ENCODE measurements at places on chromosomes 7 and 10.

DNA sequence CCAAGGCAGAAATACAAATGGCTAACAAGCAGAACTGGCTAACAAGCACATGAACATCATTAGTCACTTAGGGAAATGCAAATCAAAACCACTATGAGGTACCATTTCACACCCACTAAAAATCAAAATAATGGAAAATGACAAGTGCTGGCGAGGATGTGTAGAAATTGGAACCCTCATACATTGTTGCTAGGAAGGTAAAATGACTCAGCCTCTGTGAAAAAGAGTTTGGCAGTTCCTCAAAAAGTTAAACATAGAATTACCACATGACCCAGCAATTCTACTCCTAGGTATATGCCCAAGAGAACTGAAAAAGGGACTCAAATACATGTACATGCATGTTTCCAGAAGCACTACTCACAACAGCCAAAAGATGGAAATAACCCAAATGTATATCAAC lies 52.8 kb upstream of the ANAPC16 start:
- DNase-seq = no peak

DNA sequence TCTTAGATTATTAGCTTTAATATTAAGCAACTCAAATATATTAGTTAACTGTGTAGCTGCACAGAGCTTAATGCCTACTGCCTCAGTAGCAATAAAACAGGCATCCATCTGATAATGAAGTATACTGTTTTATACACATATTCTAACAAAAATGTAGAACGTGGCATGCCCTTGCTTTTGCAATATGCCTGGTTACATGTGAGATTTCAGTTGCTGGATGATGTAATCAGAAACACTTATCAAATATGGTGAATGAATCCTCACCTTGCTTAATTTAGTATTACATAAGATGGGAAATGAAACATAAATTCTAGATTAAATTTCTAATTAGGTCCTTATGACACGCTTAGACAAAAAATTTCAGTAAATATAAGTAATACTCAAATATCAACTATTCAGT lies 8.0 kb downstream of the DNAJC1 start:
- DNase-seq = no peak

DNA sequence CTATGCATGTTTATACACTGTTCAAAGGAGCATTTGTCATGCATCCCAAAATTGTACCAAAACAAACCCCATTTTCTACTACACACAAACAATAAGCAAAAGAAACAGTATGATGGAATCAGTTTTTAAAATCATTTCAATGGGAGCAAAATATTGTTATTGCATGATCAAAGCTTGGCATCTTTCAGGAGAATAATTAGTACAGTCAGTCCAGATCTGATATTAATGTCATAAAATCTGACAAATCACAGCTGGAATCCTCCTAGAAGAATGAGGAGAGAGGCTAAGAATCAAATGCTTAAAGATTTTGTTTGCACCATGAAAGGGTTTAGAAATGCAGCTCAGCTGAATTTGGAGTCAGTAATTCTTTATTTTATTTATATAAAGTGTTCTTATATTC lies 229.7 kb upstream of the SEMA3E start:
- no peak for DNase-seq

- DNase-seq = no peak
Observed at GRCh38 chr7:48638041-48638440, 286.3 kb upstream of the CDC14C start.

GRCh38 chr10:75111907-75112679 lies 637 bp downstream of the SAMD8 start:
- peak; percentile 62 for DNase-seq

DNA sequence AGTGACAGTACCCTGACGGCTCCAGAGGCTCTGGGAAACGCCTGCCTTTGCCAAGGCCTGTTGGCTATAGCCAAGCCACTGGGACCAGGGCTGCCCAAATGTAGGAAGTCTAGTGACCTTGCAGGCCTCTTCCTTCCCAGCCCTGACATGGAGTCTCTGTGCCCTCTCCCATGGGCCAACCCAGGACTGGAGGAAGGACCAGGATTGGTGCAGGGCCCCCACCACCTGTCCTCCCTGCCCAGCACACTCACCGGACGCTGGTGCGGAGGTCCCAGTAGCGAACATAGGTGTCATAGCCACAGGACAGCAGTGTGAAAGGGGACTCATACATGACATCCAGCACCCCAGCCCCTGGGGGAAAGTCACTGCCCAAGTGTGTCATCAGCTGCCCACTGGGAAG lies 24.0 kb downstream of the DPCD start:
- no peak for DNase-seq

DNA sequence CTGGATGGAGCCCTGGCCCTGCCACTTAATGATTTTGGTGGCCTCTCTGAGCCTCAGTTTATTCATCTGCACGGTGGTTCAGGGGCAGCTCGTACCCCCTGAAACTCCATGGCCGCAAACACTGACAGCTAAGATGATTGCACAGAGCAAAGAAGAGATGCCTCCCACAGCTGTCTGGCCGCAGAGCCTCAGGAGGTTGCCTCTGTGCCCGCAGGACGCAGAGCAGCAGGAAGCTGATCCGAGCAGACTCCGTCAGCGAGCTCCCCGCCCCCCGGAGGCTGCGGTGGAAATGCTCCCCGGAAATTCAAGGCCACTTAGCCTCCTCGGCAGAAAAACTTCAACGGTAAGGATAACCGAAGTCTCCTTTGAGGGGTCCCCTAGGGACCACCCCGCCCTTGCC lies 30.2 kb upstream of the C10orf53 start:
- DNase-seq = no peak

DNA sequence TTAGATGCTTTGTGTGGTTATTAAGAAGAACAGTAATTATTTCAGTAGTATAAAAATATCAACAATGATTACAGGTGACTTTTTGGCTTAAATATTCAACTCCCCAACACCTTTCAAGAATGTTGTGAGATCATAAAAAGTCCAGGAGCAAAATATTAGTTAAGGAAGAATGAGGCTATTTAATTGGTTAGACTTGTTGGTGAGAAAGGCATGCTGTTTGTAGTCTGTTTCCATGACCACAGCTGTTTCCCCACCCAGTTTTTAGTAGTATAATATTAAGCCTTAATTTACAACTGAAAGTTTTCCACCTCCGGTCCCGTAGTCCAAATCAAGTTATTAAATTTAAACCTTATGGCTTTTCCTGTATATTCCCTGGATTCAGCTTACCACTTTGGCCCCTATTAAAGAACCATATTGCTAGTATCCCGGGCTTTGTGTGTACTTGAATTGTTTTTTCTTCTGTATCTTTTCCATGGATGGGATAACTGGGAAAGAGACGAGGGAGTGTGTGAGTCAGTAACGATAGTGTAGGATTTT lies 133.3 kb downstream of the CELF2 start:
- DNase-seq = peak; percentile 78

GRCh38 chr7:54877683-54878082 lies 118.7 kb upstream of the SEC61G start:
- no peak for DNase-seq

GRCh38 chr10:8279598-8279997 lies 225.1 kb downstream of the GATA3 start:
- DNase-seq = no peak

DNA sequence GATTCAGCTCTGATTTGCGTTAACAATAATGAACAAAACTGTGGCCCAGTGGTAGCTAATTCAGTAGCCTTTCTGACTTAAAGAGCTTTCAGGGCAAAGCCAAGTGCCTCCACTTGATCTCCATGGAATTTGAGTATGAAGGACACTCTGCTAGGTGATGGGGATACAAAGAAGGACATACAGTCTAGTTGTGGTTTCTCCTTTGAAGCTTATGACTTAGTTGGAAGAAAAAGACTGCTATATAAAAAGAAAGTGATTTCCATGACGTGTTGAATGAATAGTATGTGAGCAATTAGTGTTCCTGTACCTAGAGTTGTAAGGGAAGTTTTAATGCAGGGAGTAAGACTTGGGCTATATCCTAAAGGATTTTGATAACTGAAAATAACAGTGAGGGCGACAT lies 8.3 kb downstream of the PDCD4 start:
- no peak for DNase-seq

- no peak for DNase-seq
Observed at GRCh38 chr7:48350515-48350914, 179.3 kb downstream of the ABCA13 start.

GRCh38 chr7:38181111-38181510 lies 3.1 kb downstream of the STARD3NL start:
- no peak for DNase-seq

DNA sequence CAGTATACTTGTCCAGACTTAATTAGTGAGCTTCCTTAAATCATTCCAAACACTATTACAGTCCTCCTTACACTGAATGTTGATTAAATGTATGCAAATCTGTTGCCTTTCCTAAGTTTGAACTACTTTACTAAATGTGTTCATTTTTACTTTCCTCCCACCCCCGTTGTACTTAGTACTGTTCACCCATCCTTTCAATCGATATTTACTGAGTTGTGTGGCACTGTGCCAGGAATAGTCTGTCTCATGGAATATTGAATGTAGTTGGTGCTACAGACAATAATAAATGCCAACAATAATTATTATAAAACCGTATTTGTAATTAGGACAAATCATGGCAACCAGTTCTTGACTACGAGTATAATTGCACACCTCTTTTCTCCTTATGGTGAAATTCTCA lies 335.7 kb downstream of the GPR37 start:
- DNase-seq = no peak

DNA sequence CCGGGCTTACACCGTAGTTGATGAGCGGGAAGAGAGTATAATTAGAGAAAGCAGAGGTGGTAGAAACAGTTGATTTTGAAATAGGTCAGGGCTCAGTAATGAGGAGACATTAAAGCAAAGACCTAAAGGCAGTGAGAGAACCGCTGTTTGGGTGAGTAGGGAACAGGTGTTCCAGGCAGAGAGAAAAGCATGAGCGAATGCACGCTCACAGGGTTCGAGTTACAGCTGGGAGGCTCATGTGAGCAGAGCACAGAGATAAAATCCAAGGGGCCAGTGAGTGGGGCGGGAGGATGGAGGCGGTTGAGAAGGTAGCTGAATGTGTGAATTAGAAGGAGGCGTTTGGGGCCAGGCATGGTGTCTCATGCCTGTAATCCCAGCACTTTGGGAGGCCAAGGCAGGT lies 39.9 kb downstream of the APBB1IP start:
- DNase-seq = no peak

- peak; percentile 53 for DNase-seq
Observed at GRCh38 chr7:142357953-142358520, 100.2 kb upstream of the PRSS58 start.

DNA sequence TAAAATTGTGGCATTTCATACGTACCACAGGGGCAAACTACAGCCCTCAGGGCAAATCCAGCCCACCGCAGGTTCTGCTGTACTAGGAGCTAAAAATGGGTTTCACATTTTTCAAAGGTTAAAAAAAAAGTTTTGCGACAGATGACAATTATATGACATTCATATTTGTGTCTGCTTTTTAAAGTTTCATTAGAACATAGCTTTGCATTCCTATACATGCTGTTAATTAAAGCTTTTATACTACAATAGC lies 758 bp upstream of the PNPLA8 start:
- DNase-seq = no peak

DNA sequence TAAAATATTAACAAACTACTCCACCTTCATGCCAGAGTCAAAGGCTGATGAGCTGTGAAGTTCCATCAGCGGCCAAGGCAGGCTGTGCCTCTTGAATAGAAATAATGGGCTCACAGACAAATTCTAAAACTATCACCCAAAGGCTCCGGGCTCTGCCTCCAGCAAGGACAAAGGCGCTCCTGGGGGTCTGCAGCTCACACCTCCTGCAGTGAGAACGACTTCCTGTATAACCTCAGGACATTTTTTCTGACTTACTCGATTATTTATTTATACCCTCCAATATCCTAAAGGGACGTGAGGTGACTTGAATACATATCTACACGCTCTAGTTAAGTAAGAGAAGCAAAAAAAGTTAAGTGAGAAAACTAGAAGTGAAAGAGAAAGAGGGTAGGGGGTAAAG lies 500.7 kb downstream of the CCSER2 start:
- no peak for DNase-seq

GRCh38 chr10:127018298-127018650 lies 113.0 kb downstream of the DOCK1 start:
- DNase-seq = no peak

Measured in CD4-positive, alpha-beta T cell treated with Interleukin-10 for 1 hour (primary cell).